ENCODE measurements at places on chromosomes 12 and 14.

GRCh38 chr12:23813206-23813605 lies 136.3 kb downstream of the SOX5 start:
- no peak for ATAC-seq

DNA sequence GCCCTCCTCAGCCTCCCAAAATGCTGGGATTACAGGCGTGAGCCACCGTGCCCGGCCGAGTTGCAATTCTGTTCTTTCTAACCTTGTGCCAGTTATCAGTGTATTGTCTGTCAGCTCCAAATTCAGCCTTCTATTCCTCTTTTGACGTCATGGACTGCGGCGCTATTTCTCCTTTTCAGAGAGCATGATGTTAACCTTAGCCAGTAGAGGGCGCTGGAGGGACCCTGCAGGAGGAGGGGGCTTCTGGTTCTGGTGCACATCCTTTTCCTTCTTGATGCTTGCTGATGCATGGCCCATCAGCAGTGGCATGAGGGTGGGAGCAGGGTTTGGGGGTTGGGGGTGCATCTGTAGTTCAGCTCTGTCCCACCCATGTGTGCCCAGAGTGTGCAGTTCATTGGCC lies 179.3 kb upstream of the RMST start:
- no peak for ATAC-seq

- ATAC-seq = no peak
Observed at GRCh38 chr12:25482625-25483024, 70.5 kb downstream of the LMNTD1 start.

- ATAC-seq = no peak
Observed at GRCh38 chr12:79689477-79690141, 1.2 kb downstream of the PAWR start.

- no peak for ATAC-seq
Observed at GRCh38 chr14:105577314-105577861, 51.0 kb downstream of the TMEM121 start.

DNA sequence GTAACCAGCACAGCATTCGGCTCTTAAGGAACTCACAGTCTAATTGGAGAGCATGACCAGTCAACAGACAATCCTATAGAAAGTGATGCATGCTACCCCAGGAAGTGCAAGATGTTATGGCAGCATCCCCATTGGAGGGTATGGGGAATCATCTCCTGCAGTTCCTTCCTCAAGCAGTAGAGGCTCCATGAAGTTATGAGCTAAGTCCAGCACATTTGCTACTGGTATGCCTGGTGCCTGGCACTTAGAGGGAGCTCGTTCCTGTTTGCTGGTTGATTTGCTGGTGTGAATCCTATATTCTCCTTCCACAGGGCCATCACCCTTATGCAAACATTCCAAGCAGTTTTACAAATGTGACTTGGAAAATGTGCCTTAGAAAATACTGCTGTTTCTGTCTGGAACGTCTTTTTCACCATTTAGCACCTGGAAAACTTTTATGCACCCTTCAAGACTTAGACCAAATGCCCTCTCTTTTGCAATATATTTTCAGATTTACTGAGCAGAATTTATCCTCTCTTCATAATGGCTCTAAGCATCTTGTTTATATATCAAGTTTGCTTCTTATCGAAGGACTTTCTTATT lies 136.1 kb upstream of the WSCD2 start:
- peak; percentile 66 for ATAC-seq
